ENCODE measurements at places on chromosomes 12 and 14.

GRCh38 chr14:99348816-99349614 is 77.0 kb upstream of the BCL11B start:
- no peak for DNase-seq

DNA sequence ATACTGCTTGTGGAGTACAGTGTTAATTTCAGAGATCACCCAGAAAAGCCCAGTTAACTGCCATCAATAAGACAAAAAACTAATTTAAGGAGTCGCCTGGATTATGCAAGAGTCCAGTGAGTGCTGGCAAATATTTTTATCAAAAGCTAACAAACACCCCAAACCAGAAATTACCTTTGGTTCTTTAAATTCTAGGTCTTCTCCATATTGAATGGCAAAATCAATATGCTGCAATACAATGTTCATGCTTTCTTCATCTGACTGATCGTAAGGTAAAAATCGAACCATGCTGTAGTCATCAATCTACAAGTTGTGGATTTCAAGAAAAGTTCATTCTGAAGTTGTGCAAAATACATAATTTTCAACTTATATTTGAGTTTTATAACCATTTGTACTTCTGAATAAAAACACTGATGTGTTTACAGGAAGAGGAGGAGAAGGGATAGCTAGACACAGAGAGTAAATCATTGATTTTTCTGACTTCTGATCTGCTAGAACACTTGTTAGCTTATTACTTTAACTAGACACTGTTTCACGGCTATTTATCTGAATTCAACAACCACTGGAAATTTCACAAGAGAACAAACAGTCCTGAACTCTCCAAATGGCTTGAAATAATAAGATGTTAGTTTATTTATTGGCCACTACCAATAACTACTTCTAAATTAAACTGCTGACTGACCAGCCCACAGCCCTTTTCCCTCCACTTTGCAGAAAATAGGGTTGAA is 3.6 kb upstream of the ARPC3 start:
- no peak for DNase-seq

DNA sequence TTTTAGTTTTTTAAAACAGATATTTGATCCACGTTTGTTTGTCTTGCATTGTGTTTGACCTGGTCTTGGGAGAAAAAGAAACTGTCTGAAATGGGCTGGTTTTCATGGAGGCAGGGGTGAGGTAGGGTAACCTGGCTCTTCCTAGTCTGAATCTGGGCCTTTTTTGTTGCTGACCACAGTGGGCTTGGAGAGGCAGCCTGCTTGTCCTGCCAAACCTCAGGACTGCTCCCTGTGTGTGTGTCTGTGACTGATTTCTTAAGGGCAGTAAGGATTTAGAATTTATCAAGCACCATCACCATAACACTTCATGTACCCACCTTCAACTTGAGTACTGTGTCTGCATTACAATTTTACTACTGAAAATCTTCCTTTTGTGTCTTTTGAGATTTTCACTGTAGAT is 28.5 kb downstream of the DAAM1 start:
- no peak for DNase-seq

DNA sequence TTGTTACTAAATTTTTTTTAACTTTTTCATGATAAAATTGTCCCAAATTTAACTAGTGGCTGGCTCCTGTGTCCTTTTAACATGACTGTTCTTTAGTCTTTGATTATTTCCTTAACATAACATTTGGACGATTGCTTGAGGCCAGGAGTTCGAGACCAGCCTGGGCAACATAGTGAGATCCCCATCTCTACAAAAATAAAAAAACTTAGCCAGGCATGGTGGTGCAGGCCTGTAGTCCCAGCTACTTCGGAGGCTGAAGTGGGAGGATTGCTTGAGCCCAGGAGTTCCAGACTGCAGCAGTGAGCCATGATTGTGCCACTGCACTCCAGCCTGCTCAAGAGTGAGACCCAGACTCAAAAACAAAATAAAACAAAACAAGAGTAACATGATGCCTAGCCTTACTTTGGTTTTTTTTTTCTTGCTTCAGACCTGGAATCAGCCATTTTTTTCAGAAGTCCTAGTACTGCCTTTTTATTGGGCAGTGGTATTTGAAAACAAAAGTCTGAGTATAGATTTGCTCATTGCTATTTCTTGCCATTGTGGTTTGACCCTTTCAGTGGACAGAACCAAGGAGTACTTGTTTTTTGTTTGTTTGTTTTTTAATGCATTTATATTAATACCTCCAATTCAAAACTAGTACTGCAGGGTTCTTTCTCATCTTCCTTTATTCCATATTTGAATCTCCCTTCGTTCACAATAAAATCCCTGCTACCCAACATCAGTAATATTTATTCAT is 4.8 kb downstream of the TOGARAM1 start:
- DNase-seq = no peak

Measured in foreskin keratinocyte (primary cell).